ENCODE measurements at places on chromosomes 16 and 17. TPM values are rescaled to one million over a fixed set of nuclear protein-coding genes. Genes with fewer than 3 reads are reported as not detected.

DNA sequence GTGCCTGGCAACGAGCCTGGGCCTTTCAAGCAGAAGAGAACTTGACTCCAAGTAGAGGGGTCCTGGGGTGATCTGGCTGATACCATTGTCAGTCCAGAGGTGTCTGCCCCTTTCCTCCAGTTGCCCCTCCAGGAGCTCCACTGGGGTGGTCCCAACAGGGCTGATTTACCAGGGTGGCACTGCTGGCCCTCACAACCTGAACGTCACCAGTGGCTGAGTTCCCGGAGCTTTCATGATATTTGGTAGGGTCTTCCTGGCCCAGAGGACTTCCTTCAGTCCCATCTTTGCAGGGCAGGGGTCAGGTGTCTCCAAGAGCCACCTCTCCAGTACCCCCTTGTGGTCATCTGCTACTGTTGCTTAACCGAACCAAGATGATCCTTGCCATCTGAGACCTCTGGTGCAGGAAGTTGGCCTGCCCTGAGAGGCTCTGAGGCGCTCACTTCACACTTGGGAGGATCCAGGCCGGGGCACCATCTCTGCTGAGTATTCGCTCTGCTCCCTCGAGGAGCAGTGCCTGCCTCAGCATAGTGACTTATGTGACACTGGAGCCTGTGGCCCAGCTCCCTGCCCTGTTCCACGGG lies 3.5 kb downstream of the LIMD2 start:
- peak; percentile 28 for DNase-seq

DNA sequence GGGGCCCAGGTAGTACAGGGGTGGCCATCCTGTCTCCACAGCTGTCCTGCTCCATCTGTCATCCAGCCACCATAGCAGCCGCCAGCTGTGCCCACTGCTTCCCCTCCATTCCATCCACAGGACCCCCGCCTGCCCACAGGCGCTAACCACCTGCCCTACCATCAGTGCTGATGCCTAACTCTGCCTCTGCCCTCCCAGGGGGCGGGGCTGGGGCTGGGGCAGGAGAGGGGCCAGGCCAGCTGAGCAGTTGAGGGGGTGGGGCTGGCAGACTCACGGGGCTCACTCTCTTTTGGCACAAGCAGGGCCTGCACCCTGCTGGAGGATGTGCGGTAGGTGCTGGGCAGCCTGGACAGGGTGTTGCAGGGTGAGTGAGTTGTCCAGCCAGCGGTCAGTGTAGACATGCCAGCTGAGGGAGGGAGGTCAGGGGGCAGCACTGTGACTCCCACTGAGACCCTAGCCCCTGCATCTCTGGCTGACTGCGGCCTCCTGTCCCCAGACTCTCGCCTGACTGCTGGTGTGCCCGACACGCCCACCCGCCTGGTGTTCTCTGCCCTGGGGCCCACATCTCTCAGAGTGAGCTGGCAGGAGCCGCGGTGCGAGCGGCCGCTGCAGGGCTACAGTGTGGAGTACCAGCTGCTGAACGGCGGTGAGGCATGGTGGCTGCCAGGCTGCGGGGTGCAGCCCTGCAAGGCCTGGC lies 9.6 kb downstream of the GALK1 start:
- no peak for DNase-seq

DNA sequence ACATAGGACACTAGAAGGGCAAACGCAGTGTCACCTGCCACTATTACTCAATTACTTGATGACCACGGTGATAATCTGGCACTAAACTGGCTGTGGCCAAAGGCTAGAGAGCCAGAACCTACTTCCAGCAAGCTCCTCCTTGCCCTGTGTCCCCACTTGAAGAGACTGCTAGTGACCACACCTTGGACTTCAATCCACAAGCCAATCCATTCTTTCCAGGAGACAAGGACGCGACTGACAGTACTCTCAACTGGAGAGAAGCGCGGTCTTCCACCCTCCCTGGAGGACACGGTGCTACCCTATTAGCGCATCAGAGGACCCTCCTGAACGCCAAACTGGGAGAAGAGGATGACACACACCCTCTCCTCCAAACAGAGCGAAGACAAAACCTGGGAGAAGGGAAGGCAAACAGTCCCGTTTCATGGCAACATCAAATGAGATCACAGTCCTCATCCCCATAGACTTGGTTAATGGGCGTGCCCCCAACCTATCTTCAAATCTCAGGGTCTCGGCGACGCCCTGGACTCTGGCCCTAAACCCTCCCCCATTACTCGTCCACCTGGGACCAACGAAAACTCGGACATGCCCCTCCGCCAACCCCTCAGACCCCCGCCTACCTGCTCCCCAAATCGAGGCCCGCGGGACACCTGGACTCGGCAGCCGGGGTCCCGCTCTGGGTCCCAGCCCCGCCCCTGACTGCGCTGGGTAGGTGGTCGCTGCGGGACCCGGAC lies 508 bp downstream of the FLCN start:
- peak; percentile 34 for DNase-seq

DNA sequence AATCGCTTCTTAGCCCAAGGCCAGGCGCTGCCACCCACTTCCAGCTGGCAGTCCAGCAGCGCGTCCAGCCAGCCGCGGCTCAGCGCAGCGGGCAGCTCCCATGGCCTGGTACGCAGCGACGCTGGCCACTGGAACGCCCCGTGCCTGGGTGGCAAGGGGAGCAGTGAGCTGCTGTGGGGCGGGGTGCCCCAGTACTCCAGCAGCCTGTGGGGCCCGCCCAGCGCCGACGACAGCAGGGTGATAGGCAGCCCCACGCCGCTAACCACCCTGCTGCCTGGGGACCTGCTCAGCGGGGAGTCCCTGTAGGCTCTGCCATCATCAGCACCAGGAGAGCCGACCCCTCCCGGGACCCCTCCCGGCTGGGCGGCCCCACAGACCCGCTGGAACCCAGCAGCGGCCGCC lies 24.0 kb downstream of the TMC6 start:
- DNase-seq: no peak

DNA sequence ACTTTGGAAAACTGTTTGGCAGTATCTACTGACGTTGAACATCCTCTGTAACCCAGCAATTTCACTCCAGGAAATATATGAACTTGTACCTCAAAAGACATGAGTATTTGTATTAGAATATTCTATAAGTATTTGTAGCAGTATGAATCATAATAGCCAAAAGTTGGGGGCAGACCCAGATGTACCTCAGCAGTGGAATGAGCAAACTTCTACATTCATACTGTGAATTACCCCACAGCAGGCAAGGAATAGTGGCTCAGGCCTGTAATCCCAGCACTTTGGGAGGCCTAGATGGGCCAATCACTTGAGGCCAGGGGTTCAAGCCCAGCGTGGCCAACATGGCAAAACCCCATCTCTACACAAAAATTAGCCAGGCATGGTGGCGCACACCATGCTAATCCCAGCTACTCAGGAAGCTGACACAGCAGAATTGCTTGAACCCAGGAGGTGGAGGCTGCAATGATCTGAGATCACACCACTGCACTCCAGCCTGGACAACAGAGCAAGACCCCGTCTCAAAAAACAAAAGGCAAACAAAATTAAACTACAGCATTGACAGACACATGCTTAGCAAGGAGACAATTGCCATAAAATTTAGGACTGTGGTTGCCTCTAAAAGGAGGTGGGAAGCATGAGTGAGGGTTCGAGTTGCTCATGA lies 11.2 kb upstream of the HELZ start:
- no peak for DNase-seq

UTS2R gene
- total RNA-seq: not detected

ITGAL gene
- 33.7 TPM for total RNA-seq

LRRC75A gene
- 67.9 TPM for total RNA-seq

HNF1B gene
- total RNA-seq: 25.4 TPM

RNF157 gene
- 164 TPM for total RNA-seq
